Activated CD4-positive, CD25-positive, alpha-beta regulatory T cell treated with anti-CD3 and anti-CD28 coated beads, Interleukin-2, amount 50 U/mL, for 16 hours (primary cell): ENCODE measurements at places on chromosomes 1 and 21.

- DNase-seq = no peak
Measured at GRCh38 chr1:219405531-219406331, 207.2 kb downstream of the ZC3H11B start.

DNA sequence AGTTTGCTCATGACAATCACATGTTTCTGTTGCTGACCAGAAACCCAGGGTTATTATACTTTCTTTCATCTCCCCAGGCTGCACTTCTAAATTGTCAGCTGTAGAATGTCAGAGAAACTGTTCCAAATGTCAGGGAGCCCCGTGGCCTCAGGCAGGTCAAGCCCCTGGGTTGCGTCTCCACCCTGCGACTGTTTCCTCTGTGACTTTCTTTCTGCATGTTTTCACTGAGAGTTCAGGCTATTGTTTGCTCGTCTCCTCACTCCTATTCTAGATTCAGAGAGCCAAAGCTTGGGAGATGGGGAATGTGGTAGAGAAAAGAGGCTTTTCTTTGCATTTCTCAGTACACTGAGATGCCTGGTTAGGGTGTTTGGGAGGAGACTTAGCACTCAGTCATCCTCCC is 97.4 kb downstream of the CENPF start:
- DNase-seq = no peak

- no peak for DNase-seq
Measured at GRCh38 chr1:217105437-217105836, 382.2 kb upstream of the ESRRG start.

DNA sequence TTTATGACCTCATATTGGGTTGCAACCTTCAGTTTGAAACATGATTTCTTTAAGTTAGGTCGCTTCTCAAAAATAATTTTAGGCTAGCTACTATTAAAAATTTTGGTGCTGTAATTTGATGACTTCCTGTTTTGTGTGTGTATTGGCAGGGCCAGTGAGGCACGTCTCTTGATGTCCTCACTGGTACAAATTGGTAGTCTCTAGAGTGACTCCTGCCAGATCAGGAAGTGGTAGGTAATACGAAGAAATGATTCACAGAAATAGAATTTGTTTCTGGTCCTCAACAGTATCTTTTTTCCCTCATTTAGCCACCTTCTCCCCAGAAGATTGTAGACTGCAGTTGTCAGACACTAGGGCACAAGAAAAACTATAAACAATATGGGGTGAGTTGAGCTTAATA is 120.9 kb upstream of the KIAA1614 start:
- DNase-seq = no peak
